CD4-positive, alpha-beta T cell treated with Interleukin-4 for 1 hour (primary cell): ENCODE measurements at places on chromosomes 11 and 22.

DNA sequence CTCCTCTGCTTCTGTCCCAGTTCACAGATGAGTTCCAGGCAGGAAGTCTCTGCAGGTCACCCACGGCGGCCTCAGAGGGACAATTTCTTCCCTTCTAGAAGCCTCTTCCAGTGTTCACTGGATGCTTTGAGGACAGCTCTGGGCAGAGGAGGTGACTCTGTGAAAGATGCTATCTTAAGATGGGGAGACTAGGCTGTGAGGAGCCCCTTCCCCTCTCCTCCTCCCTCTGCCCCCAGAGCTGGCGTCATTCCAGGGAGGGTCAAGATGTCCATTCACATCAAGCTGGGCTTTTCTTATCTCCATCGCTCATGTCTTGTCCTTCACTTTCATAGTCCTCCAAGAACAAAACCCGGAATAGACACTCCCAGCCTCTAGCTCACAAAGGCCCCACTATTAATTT lies 3.3 kb downstream of the APLNR start:
- DNase-seq = no peak

GRCh38 chr11:75456596-75457183 lies 23.7 kb upstream of the KLHL35 start:
- DNase-seq = no peak

DNA sequence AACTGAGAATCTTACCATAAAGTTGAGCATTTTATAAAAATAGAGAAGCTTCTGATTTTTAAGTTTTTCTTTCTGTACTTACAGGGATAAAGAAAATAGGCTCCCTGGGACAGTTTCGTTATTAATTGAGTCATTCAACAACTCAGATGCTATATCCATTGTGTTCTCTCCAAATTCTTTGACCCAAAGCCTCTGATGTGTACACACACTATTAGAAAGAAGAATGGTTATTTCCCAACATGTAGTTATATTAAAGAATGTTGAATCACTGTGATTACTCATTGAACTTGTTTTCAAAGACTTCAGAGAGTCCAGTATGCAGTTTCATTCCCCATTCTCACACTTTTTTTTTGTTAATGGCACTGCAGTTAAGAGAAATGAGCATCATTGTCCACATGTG lies 734.3 kb upstream of the ARHGAP42 start:
- no peak for DNase-seq

DNA sequence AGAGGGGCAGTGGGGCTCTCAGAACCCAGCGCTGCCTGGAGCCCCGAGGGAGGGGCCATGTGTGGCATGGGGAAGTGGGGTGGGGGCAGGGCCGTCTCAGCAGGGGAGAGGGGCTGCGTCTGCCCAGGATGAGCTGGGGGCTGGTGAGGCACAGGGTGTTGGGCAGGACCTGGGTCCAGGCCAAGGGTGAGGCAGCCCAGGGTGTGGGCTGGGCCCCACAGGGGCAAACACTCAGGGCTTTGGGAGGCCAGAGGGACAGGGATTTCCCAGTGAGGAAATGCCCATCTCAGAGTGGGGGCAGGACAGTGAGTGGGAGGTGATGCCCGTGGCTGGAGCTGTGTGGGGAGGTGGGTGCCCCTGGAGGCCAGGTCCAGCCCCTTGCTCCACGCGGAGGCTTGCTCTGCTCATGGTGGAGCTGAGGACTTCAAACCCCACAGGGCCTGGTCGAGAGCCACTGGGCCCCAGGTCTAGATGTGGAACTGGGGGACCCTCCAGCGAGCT lies 5.4 kb downstream of the PLXNB2 start:
- peak; percentile 51 for DNase-seq

DNA sequence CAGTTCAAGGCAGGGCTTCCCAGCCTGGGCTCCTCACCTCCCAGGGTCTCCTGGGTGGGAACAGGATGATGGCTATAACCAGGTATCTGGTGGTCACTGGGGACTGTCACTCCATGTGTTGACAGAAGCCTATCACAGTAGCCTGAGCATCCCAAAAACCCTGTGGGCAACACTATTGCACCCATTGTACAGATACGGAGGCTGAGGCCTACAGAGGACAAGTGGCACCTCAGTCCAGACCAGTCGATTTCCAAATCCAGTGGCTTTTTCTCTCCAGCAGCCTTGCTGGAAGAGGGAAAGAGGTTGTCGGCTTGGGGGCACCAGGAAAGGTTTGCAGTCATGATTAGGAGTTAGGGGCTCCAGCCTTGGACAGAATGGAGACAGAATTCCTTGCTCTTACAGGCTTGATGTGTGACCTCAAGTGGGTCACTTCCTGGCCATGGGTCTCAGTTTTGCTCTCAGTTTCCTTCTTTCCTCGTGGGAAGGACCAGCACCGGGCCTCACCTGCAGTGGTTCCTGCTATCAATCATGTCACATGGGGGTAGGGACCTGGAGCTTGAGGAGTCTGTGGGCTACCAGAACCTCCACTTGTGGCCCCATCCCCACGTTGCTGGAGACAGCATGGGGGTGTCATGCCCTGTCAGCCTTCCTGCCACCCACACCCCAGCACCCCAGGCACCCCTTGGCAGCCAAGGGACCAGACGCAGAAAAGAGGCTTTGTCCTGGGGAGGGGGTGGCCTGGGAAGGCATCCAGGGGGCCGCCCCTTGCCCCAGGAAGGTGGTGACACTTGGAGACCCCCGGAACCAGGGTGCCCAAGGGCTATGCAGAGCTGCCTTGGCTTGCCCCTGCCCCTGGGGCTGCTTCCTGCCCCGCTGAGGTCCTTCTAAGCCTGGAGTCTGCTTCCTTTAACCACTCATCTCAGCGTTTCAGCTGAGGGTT lies 2.1 kb downstream of the EMID1 start:
- DNase-seq = no peak

- no peak for DNase-seq
Measured at GRCh38 chr22:37967637-37968451, 14.3 kb downstream of the POLR2F start.

DNA sequence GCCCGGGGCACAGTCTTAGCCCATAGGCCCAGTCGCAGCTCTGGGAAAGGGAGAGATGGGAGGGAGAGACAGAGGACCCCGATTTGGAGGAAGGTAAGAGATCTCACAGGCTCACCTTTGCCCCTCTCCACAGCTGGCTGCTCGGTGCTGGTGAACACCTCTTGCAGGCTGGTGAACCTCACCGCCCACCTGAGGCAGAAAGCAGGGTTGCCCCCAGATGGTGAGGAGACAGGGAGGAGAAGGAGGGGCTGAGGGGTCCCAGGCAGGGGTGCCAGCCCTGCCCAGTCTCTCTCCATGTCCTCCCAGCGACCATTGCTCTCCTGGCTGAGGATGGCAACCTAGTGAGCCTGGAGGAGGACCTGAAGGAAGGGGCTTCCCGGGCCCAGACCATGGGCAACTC lies 1.2 kb downstream of the C22orf15 start:
- DNase-seq = no peak

GRCh38 chr11:127521413-127521812 lies 520.8 kb upstream of the KIRREL3 start:
- DNase-seq = no peak

GRCh38 chr11:82867495-82868082 lies 32.6 kb downstream of the PRCP start:
- peak; percentile 82 for DNase-seq

DNA sequence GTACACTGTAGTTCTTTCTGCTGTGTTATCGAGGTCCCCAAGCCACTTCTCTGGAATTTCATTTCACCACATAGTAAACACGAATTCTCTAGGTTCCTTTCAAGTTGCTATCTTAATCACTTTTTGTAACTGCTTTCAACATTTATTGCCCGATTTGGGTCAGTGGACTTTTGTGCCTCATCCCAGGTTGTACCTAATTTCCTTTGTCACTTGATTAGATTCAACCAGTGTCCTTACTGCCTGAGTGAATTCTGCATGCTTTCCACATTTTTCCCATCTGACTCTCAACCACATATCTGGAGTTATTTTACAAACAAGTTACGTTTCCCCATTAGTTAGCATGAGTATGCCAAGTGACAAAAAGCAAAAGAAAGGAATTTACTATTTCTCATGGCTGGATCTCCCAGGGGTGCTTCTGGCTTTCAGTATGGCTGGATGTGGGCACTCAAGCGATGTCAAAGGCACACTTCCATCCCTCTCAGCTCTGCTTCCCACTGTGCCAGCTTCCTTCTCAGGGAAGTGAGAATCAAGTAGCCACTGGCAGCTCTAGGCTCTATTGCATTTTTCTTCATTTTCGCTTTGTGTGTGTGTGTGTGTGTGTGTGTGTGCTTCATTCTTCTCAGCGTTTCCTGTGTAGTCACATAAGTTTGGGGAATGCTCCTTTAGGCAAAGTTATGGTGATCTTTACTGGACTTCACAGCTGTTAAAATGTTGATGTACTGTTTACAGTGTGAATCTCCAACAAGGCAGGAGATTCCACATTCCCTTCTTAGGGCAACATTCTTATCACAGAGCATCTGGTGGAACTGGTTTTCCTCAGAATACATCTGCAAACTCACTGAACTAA lies 128.9 kb downstream of the DBX1 start:
- no peak for DNase-seq

GRCh38 chr11:71979094-71979493 lies 19.6 kb upstream of the IL18BP start:
- DNase-seq = no peak

- DNase-seq = no peak
Measured at GRCh38 chr11:47552056-47552565, 821 bp downstream of the CELF1 start.

GRCh38 chr11:126874276-126874675 lies 126.3 kb downstream of the KIRREL3 start:
- DNase-seq = no peak

GRCh38 chr11:95341221-95341620 lies 110.2 kb upstream of the SESN3 start:
- DNase-seq = no peak

GRCh38 chr11:111450480-111451320 lies 61.5 kb downstream of the BTG4 start:
- no peak for DNase-seq

DNA sequence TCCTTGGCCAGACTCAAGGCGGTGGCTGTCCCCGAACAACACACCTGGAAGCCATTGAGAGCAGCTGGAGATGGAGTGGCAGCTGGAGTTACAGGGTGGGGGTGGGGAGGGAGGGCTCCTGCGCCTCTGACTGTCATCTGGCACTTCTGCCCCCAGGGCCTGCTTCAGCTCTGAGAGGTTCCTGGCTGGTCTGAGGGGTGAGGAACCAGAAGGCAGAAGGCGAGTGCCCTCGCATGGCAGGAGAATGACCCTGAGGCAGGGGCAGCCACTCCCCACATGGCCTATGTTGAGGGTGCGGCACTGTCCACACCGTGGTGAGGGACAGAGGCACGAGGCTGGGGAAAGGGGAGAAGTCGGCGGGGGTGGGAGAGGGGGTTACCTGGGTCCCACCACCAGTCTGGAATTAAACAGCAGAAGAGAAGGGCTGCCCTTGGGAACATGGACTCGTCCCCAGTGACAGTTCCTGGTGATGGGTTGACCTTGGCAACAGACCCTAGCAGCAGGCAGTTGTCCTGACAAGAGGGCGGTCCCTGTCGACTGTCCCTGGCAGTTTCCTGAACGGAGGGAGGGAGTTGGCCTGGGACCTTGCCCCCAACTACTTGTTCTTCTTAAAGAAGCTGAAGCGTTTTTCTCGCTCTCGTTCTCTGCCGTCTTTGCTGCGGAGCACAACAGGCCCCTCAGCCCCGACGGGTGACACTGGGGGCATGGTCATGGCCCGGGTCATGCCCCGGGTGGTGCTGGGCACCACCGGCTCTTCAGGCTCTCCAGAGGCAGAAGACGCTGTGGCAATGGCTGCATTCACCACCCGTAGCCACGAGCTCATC lies 7.8 kb upstream of the RBM4B start:
- no peak for DNase-seq
